ENCODE measurements at places on chromosomes 11 and 22. TPM values are rescaled to one million over a fixed set of nuclear protein-coding genes. Genes with fewer than 3 reads are reported as not detected.

The FAM83F gene
- total RNA-seq = 12.1 TPM

The CRY2 gene
- total RNA-seq = 61.9 TPM

The CDC42BPG gene
- total RNA-seq = 37.1 TPM

The TH gene
- total RNA-seq = 2.1 TPM

The RIN1 gene
- total RNA-seq = 16.0 TPM

The OR2AG1 gene
- total RNA-seq = not detected

The HBB gene
- total RNA-seq = 65.9 TPM

The PRPF19 gene
- 70.6 TPM for total RNA-seq

The APOL5 gene
- total RNA-seq = not detected
